Glomerular endothelial cell (primary cell): ENCODE measurements at places on chromosomes 2 and 18.

DNA sequence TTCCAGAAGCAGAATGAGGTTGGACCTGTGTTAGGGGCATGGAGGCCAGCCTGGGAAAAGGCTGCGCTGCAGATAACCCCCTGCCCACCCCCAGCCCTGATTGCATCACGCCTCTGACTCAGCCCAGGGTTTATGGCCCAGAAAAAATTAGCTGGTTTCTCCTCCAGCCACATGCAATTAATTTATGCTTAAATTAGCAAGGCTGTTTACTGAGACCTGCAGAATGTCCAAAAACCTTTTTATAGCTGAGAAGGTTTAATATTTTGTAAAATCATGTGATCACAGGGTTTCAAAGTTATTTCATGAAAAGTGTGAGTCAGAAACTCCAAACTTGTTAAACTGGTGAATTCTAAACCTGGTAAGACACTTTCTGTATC lies 123.1 kb upstream of the HDAC4 start:
- no peak for DNase-seq

GRCh38 chr18:48137374-48138081 lies 207.1 kb upstream of the SMAD2 start:
- DNase-seq = no peak

DNA sequence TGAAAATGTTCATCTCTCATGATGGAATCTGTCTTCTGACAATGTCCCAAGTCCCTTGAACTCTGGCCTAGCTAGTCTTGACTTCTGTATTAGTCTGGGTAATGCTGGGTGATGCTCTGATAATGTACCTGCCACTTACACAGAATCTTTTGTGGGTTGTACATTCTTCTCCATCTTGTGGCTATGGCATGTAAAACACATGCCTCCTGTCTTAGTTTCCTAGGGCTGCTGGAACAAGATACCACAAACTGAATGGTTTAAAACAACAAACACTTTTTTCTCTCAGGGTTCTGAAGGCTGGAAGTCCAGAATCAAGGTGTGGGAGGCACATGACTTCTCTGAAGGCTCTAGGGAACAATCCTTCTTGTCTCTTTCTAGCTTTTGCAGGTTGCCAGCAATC lies 57.1 kb downstream of the RAPGEF4 start:
- DNase-seq = no peak

- no peak for DNase-seq
Observed at GRCh38 chr2:189534854-189535832, 45.4 kb downstream of the SLC40A1 start.

DNA sequence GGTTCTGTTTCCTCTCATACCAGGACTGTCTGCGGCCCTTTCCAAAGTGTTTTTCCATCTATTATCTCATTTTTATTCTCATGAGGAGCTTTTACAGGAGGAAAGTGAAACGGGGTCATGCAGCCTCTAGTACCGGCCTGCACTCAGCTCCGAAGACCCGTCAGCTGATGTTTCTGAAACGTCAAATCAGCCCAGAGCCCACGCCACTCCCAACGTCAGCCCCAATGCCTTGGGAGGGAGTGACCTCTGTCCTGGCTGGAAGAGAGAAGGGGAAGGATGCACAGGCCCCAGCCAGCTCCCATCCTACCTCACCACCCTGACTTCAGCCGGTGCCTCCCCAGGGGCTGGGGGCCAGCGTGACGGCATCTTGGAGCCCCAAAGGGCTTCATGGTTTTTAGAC lies 58.5 kb downstream of the ADCY3 start:
- DNase-seq = no peak

DNA sequence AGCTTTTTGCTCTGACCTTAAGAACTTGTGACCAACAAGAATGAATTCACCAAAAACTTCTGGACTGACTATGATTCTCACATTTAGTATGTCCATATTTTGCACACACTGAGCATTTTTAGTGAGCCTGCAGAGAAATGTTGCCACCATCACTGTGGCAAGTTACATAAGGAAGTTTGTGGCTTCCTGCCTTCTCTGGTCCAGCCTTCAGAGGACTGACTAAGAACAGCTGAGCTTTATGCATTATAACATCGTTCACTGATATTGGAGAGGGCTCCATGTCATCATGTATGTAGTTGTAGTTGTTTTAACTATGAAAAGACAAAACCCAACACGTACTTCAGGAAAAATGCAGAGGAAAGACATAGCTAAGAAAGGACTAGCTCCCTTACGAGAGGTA lies 218.0 kb upstream of the CRIM1 start:
- no peak for DNase-seq

GRCh38 chr2:6876309-6876708 lies 1.3 kb upstream of the RSAD2 start:
- no peak for DNase-seq

GRCh38 chr18:74219056-74219455 lies 70.7 kb downstream of the TIMM21 start:
- DNase-seq = no peak

DNA sequence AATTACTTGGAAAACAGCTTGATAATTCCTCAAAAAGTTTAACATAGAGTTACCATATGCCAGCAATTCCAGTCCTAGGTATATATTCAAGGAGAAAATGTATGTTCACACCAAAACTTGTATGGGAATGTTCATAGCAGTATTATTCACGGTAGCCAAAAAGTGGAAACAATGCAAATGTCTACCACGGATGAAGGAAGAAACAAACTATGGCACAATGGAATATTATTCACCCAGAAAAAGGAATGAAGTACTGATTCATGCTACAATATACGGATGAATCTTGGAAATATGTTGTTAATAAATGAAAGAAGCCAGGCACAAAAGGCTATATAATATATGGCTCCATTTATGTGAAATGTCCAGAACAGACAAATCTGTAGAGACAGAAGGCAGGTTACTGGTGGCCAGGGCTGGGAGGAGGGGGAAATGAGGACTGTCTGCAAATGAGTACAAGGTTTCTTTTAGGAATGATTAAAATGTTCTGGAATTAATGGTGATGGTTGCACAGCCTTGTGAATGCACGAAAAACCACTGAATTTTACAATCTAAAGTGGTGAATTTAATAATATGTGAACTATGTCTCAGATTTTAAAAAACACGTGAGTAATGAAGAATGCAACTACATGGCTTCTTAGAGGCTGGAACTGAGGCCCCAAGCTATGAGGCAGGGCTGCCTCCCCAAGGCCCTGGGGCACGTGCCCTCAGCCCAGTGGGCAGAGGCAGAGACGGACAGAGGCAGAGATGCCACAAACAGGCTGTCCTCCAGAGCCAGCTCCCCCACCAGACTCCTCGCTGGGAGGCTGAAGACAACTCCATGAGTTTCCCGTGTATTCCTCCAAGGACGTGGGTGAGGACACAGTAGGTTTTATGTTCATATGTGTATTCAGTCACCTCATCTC lies 5.0 kb downstream of the LIMS2 start:
- DNase-seq = no peak

GRCh38 chr2:149020432-149020851 lies 18.1 kb upstream of the LYPD6B start:
- DNase-seq = no peak

DNA sequence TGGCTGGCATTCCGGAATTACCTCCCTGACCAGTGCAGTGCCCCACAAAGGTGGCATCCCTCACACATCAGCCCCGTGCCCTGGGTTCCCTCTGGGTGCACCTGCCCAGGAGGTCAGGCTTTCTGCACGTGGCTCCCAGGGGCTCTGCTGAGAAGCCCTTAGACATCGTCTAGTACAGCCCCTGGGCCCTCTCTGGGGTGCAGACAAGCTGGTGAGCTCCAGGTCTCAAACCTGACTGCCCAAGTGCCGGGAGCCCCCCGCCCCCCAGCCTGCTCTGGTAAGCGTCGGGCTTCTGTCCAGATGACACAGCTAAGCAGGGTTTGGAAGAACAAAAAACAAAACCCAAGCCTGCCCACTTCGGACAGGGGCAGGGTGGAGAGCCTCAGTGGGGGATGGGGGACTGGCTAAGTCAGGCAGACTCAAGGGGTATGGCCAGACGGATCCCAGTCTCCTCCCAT lies 20.2 kb downstream of the TWIST2 start:
- no peak for DNase-seq

DNA sequence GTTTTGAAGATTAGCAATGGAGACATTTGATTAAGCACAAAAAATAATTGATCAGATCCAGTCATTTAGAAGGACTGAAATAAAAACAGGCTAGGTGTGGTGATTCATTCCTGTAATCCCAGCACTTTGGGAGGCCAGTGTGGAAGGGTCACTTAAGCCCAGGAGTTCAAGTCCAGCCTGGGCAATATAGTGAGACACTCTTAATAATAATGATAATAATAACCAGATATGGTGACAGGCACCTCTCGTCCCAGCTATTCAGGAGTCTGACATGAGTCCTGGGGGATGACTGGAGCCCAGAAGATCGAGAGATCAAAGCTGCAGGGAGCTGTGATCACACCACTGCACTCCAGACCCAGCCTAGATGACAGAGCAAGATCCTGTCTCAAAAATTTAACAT lies 3.5 kb upstream of the FN1 start:
- DNase-seq = no peak

DNA sequence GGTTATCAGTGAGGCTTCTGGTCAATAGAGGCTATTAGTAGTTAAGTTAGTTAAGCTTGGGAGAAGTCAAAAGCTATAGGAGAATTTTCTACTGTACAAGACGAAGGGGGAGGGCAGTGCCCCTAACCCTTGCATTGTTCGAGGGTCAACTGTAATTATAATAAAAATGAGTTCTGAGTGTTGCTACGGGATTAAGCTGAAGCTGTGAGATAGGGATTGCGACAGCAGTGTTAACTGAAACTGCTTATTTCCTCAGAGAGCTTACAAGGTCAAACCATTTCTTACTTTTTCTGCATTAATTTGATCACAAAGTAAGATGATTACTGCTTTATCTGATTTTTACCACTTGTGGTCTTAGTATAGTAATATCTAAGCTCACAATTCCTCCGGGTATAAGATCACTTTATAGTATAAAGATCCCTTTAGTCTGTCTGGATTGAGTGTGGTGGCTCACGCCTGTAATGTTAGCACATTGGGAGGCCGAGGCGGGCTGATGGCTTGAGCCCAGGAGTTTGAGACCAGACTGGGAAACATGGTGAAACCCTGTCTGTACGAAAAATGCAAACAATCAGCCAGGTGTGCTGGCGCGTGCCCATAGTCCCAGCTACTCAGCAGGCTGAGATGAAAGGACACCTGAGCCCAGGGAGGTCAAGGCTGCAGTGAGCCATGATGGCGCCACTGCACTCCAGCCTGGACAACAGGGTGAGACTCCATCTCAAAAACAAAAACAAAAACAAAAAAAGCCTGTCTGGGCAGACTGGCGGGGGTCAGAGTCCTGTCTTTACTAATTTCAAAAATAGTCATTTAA lies 119.5 kb upstream of the TLK1 start:
- DNase-seq = no peak

- no peak for DNase-seq
Observed at GRCh38 chr2:231882646-231883045, 43.5 kb downstream of the NPPC start.

- DNase-seq = no peak
Observed at GRCh38 chr2:132446444-132446843, 29.8 kb downstream of the GPR39 start.

GRCh38 chr18:1014951-1015624 lies 110.4 kb downstream of the ADCYAP1 start:
- DNase-seq = no peak

GRCh38 chr2:187105218-187105617 lies 256.2 kb upstream of the ZSWIM2 start:
- DNase-seq = no peak

GRCh38 chr2:75610671-75611070 lies 35.9 kb upstream of the MRPL19 start:
- DNase-seq = no peak

GRCh38 chr2:121903037-121903689 lies 147.7 kb downstream of the TSN start:
- no peak for DNase-seq

GRCh38 chr2:107633580-107634147 lies 193.0 kb upstream of the RGPD4 start:
- no peak for DNase-seq

GRCh38 chr2:25268139-25268538 lies 73.6 kb downstream of the DNMT3A start:
- no peak for DNase-seq

- no peak for DNase-seq
Observed at GRCh38 chr2:25374827-25375226, 33.1 kb upstream of the DNMT3A start.

DNA sequence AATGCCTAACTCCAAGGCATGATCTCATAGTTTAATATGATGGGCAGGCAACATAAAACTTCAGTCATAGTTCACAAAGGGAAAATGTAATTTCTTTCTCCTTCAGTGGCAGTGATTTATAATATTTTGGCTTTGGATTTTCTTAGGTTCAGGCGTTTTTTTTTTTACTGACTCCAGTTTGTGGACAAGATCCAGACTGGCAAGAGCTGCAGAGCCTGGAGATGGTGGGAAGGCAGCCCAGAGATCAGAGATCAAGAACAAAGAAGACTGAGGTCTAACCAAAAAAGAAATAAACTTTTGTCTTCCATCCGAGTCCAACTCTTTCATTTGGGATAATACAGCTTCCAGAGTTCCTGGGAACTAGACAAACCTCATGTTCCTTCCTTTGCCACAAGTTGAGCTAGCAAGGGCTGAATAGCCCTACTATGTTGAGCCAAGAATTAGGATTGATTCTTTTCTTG lies 215.3 kb upstream of the SETBP1 start:
- no peak for DNase-seq

DNA sequence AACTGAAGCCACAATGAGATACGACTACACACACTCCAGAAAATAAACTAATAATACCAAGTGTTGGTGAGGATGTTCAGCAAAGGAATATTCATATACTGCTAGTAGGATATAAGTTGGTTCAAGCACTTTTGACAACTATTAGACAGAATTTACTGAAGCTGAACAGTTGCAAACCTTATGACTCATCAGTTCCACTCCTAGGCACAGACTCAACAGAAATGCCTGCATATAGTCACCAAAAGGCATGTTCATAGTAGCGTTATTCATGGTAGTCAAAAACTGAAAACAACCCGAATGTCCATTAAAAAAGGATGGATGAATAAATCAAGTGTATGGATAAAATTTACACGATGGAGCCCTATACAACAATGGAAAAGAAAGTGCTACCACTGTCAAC lies 232.0 kb downstream of the ANAPC1 start:
- no peak for DNase-seq

DNA sequence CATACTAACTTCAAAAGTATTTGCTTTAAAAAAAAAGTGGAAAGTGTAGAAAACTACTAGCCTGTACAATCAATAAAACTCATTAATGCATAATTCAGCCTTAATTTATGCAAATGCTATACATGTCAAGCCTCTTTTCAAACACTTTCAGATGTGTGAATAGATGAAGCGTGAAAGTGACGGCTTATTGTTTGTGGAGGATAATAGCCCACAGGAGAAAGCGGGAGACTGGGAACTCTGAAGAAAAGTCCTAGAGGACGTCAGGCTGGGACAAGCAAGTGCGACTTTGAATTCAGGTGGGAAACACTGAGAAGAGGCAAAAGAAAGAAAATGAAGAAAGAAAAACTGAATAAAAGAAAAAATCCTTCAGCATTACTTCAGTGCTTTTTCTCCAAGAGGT lies 108.5 kb downstream of the STK39 start:
- no peak for DNase-seq
